Fibroblast of the aortic adventitia (primary cell): ENCODE measurements at places on chromosomes 16 and 17.

- peak; percentile 98 for DNase-seq
Observed at GRCh38 chr17:29645515-29646051, 22.9 kb upstream of the CORO6 start.

GRCh38 chr17:19753051-19753509 is 5.0 kb upstream of the ALDH3A1 start:
- DNase-seq, result peak; percentile 69

DNA sequence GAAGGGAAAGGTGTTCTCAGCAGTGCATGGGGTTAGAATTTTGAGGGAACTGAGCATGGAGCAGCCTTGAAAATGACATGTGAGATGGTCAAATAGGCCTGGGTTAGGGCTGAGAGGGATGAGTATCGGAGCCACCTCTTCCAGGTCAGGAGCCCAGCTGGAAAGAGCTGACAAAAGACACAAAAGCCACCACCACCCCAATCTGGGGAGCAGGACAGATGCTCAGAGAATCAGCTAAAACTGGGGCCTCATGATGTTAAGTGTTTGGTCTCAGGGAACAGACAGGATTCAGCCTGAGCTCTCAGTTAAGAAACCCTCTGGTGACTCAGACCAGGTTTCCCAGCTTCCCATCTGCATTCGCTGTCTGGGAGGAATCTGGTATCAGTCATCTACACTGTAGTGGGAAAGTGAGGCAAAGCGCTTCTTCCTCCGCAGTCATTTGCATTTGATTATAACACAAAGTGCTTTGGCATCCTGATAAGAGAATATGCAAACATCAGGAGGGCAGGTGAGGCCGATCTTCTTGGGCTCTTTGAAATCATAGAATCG is 2.6 kb downstream of the WNT9B start:
- DNase-seq, result no peak

- no peak for DNase-seq
Observed at GRCh38 chr17:73341350-73342049, 29.7 kb upstream of the CDC42EP4 start.

DNA sequence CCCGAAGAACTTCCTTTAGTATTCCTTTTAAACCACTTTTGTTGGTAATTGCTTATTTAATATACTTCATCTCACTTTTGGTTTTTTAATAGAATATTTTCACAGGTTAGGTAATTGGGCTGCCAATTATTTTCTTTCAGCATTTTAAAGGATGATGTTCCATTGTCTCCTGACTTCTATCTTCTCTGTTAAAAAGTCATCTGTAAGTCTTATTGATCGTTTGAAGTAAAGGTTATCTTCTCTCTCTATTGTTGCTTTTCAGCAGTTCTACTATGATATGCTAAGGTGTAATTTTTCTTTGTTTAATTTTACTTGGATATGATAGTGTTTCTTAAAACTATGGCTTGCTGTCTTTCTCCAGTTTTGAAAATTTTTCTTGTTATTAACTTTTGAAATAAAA is 307.5 kb downstream of the MAP2K4 start:
- no peak for DNase-seq

GRCh38 chr17:82157046-82158035 is 55.3 kb downstream of the CCDC57 start:
- no peak for DNase-seq
